Activated naive CD8-positive, alpha-beta T cell treated with anti-CD3 and anti-CD28 coated beads, Interleukin-2, amount 50 U/mL, for 24 hours (primary cell): ENCODE measurements at places on chromosomes 4 and X.

- DNase-seq: no peak
Observed at GRCh38 chr4:36420111-36420679, 138.8 kb downstream of the DTHD1 start.

DNA sequence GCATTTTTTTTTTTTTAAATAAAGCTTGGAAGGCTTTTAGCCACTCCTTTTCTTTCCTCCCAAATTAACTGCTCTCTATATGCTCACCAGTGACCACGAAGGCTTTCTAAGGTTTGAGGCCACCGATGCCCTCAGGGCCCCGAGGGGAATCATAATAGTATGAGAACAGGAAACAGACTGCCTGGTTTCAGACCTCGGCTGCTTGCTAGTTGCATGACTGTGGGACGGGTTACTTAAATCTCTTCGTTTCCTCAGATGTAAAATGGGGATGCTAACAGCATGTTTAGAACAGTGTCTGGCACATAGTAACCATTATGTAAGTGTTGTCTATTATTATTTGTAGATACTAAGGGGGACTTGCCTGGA, 3.6 kb downstream of the LINC00632 start:
- DNase-seq: no peak

DNA sequence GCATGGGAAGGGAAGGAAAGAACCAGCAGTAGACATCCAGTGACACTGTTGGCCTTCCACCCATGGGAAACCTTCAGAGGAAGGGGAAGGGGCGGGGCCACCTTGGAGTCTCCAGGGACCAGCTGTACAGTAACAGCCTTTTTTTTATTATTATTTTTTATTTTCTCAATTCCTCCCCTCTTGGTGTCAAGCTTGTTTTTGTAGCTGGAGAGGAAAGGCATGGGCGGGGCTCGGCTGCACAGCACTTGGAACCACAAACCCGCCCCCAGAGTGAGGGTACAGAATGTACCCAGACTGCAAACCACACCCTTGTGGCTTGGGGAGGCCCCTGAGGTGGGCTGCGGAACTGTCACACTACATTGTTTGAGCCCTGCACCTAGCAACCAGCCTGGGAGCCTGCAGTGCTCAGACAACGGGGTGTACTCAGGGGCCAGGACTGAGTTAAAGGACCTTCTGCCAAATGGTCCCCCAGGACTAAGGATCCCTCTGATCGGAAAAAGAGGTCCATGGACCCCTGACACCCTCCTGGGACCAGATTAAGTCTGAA, 45.7 kb downstream of the PRPS1 start:
- DNase-seq: peak; percentile 85

DNA sequence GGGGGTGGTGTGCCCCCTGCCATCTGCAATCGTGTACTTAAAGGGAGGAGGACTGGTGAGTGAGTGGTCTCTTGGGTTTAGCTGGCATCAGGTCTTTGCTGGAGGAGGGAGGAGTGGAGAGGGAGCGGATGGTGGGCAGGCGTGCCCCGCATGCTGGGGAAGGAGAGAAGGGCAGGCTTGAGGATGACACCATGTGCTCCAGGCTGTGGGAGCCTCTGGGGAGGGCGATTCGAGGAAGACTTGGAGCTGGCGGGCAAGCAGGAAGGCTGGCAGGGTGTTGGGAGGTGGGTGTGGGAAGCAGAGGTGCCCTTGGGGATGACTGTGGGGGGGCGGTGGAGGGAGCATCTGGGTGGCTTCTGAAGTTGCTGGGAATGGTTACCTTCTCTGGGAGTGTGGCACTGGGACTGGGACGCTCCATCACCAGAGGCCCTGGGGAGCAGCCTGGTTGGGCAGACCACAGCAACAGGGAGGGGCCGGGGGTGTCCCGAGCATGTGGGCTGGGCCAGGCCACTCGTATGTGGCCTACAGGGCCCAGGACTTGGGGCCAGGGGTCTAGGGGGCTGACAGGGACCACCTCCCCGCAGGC, 30.8 kb upstream of the AFAP1 start:
- no peak for DNase-seq

GRCh38 chr4:186146458-186146857, 42.0 kb downstream of the FAM149A start:
- DNase-seq: no peak
